Activated CD4-positive, alpha-beta T cell treated with anti-CD3 and anti-CD28 coated beads for 4 hours (primary cell): ENCODE measurements at places on chromosomes 13 and 19.

GRCh38 chr19:447064-447426, 13.8 kb downstream of the SHC2 start:
- DNase-seq, result no peak

DNA sequence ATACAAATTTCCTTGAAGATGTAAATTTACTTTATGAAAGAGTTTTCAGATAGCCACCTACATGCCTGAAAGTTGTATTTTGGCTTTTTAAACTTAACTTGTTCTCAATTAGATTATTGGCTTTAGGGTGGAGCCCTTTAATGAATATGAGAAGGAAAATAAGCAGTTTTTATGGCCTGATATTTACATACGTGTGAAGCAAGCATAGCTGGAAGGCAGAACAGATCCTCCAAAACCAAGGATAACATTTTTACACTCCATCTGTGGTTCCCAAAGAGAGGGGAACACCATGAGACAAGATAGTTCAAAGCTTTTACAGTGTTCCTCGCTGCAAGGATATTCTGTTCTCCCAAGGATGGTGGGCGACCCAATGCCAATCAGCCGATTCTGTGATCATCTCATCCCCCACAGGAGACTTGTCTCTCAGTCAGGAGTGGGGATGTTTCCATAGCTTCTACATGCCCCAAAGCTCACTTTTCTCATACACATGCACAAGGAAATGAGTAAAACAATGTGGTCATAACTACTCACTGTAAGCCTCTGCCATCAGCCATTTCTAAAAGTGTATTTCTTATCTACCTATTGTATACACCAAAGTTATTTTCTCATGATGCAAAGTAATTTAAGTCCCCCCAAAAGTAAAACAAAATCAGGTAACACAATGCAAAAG, 24.6 kb upstream of the KBTBD6 start:
- no peak for DNase-seq

- DNase-seq, result no peak
Measured at GRCh38 chr13:39821977-39822376, 166.5 kb downstream of the COG6 start.

GRCh38 chr19:1400281-1401137, 833 bp downstream of the GAMT start:
- DNase-seq, result no peak

DNA sequence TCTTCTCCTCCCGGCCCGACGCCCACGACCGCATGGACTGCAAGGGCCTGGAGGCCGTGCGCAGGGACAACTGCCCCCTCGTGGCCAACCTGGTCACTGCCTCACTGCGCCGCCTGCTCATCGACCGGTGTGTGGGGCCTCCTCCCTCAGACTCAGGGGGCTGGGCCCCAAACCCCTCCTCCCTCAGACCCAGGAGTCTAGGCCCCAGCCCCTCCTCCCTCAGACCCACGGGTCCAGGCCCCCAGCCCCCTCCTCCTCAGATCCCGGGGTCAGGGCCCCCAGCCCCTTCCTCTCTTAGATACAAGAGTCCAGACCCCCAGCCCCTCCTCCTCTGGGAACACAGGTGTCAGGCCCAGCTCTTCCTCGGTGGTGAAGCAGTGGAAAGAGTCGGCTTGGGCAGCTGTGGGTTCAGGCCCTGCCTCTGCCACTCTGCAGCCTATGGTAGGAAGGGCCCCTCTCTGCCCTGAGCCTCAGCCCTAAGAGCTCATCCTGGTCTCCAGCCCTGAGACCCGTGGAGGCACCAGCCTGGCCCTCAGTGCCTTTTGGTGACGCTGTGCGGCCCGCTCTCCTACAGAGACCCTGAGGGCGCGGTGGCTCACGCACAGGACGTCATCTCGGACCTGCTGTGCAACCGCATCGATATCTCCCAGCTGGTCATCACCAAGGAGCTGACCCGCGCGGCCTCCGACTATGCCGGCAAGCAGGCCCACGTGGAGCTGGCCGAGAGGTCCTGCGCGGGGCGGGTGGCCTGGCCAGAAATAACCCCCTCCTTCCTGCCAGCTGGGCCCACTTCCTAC, 3.7 kb upstream of the SPIB start:
- peak; percentile 64 for DNase-seq
